Stimulated activated CD4-positive, alpha-beta T cell treated with anti-CD3 and anti-CD28 coated beads, Interleukin-1b, Interleukin-23, amount 100 ng/mL, for 24 hours (primary cell): ENCODE measurements at places on chromosomes 11 and 22.

DNA sequence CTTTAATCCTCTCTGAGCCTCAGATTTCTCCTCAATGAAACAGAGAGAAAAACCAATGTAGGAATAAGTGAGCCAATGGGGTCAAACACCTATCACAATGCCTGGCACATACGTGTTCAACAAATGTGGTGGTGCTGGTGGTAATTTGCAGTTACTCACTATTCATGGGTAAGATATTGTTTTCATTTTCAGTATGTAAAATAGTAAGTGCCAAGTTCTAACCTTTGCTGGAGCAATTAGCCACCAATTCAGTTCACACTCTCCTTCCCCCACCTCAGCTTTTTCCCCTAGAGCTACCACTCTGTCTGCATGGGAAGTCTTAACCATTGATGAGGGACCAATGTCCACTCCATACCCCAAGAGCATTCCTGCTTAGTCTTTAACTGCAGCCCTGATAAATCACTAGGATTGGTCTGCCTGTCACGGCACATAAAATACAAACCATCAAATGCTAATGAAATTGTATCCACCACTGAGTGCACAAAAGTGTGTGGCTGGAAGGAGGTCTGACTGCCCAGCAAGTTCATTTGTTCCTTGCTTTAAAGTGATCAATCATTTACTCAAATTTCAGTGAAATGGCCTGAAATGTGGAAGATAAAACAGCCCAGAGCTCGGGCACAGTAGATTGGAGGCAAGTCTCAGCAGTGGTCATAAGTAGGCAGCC is 187.4 kb upstream of the API5 start:
- DNase-seq = no peak

DNA sequence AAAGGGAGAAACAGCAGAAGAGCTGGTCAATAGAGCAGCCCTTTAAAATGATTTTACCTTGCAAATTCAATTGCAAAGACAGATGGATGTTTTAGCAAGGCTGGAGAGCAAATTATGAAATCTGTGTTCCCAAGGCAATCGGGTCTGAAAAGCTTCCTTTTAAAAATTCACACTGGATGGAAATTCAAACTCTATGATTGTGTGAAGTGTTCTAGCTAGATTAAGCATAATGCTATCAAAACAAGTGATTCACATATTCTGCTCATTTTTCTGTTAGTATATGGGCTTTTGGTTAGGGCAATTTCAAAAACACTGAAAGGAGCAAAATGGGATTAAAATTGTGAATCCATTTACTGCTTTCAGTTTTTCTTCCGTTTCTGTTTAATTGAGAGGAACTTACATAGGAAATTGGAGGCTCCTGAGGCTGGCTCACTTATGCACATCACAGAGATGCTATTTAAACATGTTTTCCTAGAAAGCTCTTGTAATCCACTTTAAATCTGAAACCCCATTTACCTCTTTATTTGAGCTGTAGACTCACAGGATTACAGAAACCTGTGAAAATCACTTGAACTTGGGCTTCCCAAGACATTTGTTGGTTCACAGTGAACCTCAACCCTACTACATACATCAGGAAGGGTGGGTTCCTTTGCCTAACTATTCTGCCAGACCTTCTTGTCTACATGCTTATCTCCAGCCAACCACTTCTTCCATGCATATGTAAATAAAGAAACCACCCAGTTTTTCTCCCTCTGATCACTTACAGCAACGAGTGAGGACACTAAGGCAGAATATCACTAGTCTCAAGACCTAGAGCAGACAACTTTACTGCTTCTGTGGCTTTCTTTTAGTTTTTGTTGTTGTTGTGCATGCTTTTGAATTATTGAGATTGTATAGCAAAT is 201.9 kb upstream of the PITPNB start:
- DNase-seq = no peak

GRCh38 chr22:30519842-30520425 is 14.4 kb upstream of the SEC14L4 start:
- no peak for DNase-seq

DNA sequence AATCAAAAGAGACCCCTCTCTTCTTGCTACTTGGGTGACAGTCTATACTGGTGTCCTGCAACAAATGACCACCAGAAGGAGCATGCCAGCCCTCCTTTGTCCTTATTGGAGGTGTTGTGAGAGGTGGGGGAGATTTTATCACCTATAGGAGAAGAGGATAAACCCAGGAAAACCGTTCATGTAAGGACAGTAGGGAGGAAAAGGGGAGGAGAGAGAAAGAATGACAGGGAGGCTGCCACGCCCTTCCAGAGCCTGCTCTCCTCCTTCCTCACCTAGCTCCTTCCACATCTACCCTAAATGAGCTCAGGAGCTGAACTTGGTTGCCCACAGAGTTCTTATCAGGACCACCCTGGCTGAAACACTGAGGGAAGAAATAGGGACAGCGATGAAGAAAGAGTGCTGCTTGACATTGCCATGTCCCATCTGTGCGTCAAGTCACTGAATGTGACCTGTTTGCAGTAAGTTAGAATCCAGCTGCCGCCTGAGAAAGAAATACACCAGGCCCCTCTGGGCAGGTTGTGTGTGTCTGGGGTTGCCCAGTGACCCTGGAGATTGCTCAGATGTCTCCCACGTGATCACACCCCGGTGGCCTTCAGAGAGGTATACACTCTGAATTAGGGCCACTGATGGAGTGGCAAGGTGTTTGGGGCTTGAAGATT is 40.4 kb upstream of the ETS1 start:
- no peak for DNase-seq

GRCh38 chr22:47853750-47854149 is 1091.3 kb downstream of the TBC1D22A start:
- no peak for DNase-seq

DNA sequence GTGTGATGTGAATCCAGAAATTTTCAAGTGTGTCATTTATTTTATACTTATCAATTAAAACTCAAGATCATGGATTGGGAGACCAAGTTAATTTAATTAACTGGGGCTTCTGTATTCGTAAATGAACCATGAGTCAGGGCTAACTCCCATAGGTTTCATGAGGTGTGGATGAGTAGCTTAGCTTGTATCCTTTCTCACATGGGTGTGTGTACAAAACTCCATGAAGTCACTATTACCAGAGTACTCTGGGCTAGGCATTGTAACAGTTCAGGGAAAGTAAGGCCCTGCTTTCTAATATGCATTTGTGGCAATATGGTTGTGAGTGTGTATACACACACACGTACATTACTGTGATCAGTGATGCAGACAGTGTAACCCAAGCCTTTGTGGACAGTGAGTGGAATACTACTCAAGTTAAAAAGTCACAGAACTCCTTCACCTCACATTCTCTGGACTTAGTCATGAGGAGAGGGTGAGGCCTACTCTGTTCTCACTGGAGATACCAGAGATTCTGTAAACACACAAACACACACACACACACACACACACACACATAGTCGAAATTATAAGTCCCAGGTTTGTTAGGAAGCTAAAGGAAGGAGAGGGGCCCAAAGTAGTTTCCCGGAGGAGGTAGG is 3.5 kb downstream of the CNTF start:
- DNase-seq = no peak

DNA sequence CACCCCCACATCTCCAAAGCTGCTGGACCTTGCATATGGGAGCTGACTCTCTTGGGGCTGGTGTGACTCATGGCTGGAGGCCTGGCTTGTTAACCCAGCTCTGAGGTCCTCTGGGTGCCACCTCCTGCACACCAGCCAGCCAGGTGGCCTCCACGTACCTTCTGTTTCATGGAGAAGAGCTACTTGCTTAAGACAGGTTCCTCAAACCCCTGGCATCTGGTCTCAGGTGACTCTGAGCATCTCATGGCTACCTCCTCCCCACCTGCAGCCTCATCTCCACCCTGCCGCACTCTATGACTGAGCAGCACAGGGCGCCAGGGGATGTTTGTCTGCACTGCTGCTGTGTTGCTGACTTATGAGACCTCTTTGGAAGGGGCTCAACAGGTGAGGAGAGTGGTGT is 55.7 kb downstream of the BCR start:
- DNase-seq = no peak
